ENCODE measurements at places on chromosomes 5 and 9.

DNA sequence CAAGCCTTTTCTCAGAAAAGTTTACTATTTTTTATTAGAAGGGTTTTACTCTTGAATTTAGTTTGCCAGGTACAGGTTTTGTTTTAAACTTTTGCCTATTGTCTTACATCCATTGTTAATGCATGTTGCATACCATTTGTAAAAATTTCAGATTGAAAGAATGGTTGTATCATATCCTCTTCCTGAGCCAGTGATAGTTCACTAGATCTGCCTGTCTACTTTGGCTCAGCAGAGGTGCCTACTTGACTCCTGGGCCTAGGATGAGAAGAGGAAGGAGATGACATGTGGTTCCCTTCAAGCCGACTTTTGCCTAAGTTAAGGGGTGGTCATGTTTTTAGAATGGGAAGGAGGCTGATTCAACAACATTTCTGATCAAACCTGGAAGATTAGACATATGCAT lies 232.9 kb downstream of the TRPM3 start:
- DNase-seq = no peak

- no peak for DNase-seq
Observed at GRCh38 chr9:97919217-97919813, 3.0 kb downstream of the TRMO start.

DNA sequence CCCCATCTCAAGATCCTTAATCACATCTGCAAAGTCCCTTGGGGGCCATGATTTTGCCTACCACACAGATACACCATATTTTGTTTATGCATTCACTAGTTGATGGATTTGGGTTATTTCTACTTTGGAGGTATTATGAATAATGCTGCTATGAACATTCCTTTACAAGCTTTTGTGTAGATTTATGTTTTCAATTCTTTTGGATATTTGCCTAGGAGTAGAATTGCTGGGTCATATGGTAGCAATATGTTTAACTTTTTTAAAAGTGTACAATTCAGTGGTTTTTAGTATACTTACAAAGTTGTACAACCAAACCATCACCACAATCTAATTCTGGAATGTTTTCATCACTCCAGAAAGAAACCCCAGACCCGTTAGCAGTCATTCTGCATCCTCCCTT lies 7.8 kb upstream of the ANP32B start:
- no peak for DNase-seq

DNA sequence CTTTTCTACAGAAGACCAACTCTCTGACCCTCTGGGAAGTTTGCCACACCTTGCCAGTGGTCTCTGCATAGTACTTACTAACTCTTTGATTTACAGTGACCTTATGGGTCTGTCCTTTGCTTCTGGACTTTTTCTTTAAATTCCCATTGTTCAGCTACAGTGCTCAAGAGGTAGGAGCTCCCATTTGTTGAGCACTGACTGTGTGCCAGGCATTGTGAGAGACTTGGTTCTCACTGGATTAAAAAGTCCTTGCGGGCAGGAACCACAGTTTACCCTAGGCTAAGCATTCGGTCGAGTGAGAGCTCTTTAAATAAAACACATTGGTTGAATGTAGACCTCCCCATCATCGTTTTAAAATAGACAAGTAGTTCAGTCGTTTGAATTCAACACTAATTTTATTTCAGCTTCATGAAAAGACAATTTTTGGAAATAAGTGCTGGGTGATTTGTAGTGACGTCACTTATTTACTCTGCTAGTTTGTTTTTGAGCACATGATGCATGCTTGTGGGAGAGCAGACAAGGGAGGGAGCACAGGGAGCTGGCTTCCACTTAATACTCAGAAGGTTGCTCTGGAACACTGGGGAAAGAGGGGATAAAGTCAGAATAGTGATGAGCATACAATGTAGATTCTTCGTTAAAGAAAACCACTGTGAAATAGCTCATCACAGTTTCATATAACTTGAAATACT lies 27.1 kb downstream of the RASGRF2 start:
- DNase-seq = no peak

DNA sequence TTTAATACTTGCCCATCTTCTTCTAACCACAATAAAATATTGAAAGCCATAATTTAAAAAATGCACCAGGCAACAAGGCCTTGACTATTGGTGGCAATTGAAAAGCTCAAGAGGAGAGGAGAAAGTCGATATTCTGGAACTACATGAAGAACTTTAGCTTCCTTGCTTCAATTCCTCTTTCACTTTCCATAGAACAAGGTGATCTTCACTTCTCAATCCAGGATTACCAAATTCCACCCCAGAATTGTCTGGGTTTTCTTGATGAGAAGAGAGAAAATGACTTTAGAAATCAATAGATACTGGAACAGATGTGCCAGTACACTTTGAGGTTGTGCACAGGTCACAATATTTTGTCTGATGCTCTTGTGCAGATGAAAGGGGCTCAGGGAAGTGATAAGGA lies 52.2 kb downstream of the PTCD2 start:
- DNase-seq = no peak

- DNase-seq = no peak
Observed at GRCh38 chr5:75072061-75072460, 19.7 kb upstream of the GCNT4 start.

DNA sequence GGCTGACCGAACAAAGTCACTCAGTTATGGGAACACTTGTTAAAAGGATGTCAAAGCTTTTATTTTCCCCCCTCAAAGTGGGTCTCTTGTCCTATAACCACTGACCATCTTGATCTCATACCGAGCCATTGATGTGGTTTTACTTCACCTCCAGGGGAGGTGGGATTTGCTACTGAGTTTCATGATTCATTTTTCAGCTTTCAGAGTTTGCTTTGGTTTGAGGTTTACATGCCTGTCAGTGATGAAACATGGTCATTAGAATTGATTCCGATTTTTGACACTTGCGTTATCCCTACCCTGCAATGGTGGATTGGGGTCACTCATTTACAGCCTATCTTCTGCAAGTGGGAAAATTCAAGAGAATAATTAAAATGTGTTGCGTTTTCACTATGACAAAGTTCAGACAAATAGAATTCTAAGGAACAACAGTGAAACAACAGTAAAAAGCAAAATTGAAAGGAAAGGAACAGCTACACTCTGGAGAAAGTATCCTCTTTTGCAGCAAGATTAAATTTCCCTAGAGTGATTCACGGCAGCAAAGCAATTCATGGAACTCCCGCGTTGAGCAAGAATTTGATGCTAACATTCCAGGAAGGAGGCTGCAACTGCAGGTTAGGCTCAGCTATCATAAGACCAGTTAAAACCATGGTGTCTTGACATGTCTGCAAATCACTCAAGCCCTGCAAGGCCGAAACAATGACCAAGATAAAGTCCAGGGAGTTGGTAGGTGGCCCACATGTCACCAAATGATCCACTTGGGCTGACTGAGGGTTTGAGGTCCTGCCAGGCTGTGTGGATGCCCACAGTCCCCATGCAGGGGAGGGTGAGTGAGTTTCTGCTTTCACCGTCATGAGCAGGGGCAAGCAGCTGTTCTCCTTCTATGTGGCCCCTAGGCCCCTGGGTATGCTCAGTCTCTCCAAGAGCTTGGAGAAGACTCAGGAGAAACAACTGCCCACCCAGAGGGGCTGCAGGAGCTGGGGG lies 9.4 kb downstream of the GADD45G start:
- no peak for DNase-seq

GRCh38 chr5:173451651-173452050 lies 123.4 kb upstream of the STC2 start:
- DNase-seq = no peak

GRCh38 chr9:36187414-36187813 lies 3.3 kb upstream of the CLTA start:
- no peak for DNase-seq

- no peak for DNase-seq
Observed at GRCh38 chr5:153784277-153784676, 254.4 kb downstream of the FAM114A2 start.

GRCh38 chr5:11126844-11127243 lies 365.8 kb upstream of the DAP start:
- no peak for DNase-seq

DNA sequence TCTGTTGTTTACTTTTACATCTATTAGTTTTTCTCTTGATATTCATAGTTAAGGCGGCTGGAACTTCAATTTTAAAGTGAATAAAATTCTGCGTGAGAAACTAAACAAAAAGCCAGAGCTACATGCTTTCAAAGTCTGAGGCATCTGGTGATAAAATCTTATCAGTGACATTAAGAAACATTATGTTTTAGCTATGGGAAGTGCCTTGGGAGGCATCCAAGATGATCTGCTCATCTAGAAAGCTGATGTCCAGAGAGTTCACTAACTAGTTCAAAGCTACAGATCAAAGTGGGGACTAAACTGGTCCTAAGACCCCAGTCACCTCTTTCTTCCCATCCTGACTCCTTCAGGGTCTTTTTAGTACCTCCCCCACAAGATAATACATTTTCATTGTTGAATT lies 37.2 kb downstream of the MRPS27 start:
- no peak for DNase-seq

GRCh38 chr9:214648-215493 lies at the start of gene DOCK8:
Gene DOCK8, plus strand, starts transcription at chr9:214865. Its CDS starts 112 bp downstream, at chr9:214977.
- DNase-seq = peak; percentile 32

DNA sequence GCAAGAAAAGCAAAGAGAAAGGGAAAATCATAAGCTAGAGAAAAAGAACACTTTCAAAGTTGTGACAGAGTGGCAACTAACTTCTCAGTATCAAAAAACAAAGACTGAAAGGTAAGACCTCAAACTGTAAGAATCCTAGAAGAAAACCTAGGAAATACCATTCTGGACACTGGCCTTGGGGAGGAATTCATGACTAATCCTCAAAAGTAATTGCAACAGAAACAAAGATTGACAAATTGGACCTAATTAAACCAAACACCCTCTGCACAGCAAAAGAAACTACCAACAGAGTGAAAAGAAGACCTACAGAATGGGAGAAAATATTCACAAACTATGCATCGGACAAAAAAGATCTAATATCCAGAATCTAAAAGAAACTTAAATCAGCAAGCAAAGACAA lies 79.1 kb downstream of the FEM1C start:
- DNase-seq = no peak

DNA sequence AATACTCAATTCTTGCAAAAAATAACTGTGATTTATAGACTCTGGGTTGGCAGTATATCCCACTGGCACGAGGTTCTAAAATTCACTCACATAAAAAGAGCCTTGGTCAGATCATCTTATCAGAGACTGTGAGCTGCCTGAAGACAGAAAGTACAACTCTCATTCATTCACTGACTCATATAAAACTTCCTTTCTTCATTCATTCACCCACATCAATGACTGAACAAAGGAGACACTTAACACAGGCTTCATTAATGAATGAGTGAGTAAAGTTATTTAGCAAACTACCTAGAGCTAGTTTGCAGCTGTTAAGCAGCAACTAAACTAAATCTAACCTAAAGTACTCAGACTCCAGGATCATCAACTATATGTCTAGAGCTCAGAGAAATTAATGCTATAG lies 214.7 kb downstream of the DENND1A start:
- DNase-seq = no peak

GRCh38 chr9:128098297-128099230 lies 29.0 kb downstream of the PTGES2 start:
- DNase-seq = no peak

- DNase-seq = no peak
Observed at GRCh38 chr5:98492258-98492657, 281.2 kb upstream of the RGMB start.

- no peak for DNase-seq
Observed at GRCh38 chr9:134191455-134192209, 27.3 kb upstream of the RNU6ATAC start.

All from activated T-helper 1 cell treated with anti-CD3 and anti-CD28 coated beads, Interleukin-2, amount 50 U/mL, for 16 hours (primary cell).